Left colon (tissue), 2 donors: ENCODE measurements at places on chromosomes 16 and 17.

DNA sequence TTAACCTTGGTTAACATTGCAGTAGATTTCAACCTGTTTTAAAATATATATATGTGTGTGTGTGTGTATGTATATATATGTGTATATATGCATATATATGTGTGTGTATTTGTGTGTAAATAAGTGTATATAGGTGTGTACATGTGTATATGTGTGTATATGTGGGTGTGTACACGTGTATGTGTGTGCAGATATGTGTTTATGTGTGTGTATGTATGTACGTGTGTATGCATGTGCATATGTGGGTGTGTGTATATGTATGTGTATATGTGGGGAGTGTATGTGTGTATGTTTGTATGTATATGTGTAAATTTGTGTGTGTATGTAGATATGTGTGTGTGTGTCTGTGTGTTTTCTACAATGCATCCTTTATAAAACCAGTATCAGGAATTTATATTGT lies 205.5 kb upstream of the FOXF1 start:
- no peak for DNase-seq

DNA sequence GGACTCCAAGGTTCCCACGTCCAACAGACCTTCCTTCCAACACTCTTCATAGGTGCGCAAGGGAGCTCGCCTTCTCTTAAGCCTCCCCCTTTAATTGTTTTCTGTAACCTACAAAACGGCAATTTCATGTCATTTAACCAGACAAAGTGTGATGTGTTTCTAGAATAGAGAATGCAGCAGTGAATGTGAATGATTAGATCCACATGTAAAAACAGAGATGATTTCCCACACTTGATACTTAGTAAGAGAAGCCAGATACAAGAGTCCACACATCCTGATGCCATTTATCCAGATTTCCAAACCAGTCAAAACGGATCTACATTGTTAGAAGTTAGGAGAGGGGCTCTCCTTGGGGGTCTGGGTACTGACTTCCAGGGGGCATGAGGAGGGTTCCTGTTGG lies 89.3 kb downstream of the IRF8 start:
- DNase-seq, result no peak

GRCh38 chr16:83933885-83934683 lies 19.0 kb upstream of the OSGIN1 start:
- no peak for DNase-seq

- peak; percentile 16 for DNase-seq
Observed at GRCh38 chr17:82831041-82831817, 8.6 kb downstream of the ZNF750 start.

- DNase-seq, result peak; percentile 79
Observed at GRCh38 chr16:28210979-28211588, 681 bp downstream of the XPO6 start.

- DNase-seq, result no peak
Observed at GRCh38 chr17:37671824-37672547, 28.7 kb upstream of the DDX52 start.

GRCh38 chr16:49858200-49859124 lies 2.5 kb upstream of the ZNF423 start:
- DNase-seq, result peak; percentile 69

GRCh38 chr17:82957469-82957795 lies 117.6 kb upstream of the ZNF750 start:
- DNase-seq, result no peak

GRCh38 chr16:47851146-47851545 lies 304.6 kb downstream of the ABCC12 start:
- no peak for DNase-seq

DNA sequence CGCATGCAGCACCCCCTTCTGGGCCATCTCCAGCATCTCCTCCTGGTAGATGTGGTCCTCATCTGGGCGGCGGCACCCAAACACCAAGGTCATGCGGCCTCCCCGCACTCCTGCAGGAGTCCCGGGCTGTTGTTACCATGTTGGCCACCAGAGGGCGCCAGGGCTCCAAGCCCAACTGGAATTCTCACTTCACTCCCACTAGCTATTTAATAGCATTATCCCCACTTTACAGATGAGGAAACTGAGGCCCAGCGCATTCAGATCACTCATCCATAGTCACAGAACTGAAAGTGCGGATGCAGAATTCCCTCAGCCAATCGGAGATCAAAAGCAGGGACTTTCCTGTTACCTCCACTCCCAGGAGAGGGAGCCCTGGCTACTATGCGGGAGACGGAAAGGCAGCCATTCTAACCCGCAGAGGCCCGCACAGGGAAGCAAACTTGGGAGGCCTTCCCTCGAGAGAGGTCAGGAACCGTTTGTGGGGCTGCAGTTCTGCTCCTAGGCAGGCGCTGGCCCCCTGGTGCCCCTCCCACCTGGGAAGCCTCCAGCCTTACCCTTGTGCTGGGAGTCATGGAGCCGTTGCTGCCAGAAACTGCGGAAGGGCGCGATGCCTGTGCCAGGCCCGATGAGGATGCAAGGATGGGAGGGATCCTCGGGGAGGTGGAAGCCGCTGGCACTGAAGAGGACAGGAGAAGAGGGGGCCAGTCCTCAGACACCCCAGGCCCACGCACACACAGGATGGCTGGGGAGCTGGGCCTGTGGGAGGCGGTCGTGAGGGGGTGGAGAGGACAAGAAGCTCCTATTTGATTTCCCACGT lies 40.1 kb downstream of the NOS2 start:
- peak; percentile 70 for DNase-seq

GRCh38 chr17:69757688-69758430 lies 317.2 kb upstream of the KCNJ16 start:
- DNase-seq, result no peak

- no peak for DNase-seq
Observed at GRCh38 chr16:77117707-77118106, 73.3 kb upstream of the MON1B start.

DNA sequence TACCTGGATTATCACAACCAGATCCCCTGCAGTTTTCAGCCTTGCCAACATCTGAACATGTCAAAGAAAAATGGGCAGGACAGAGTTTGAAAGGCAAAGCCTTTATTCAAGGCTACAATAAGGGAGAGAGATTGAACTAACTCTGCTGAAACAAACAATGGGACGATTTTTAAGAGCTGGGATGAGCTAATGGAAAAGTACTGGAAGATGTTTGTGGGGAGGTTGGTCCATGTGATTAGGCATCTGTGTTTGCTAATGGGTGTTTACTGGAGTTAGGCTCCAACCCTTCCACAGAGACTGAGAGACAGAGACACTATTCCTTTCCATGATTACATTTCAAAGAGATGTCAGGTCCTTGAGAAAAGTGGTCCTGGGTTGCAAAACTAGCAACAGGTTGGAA lies 35.0 kb upstream of the HSBP1 start:
- no peak for DNase-seq

GRCh38 chr16:58086381-58087208 lies 42.6 kb downstream of the CFAP20 start:
- no peak for DNase-seq

- peak; percentile 74 for DNase-seq
Observed at GRCh38 chr17:77281122-77281903, 140.5 kb downstream of the SEC14L1 start.

GRCh38 chr17:51441431-51441830 lies 181.1 kb downstream of the UTP18 start:
- DNase-seq, result no peak

GRCh38 chr16:31094088-31094423 lies 541 bp downstream of the VKORC1 start:
- DNase-seq, result no peak

GRCh38 chr16:86508028-86508946 lies 2.0 kb upstream of the FOXF1 start:
- no peak for DNase-seq
